Astrocyte (in vitro differentiated cells and primary cell): ENCODE measurements at places on chromosomes 6 and 20. TPM values are rescaled to one million over a fixed set of nuclear protein-coding genes. Genes with fewer than 3 reads are reported as not detected.
A peak's percentile ranks its signal among the peaks of the same experiment; 100 is the strongest.

Gene LYRM4
- 29.9 and 39.1 TPM in 2 replicates for total RNA-seq

Gene STK4
- total RNA-seq, result 32.9 and 41.4 TPM in 2 replicates

Gene PACSIN1
- total RNA-seq, result 0.32 and 0.46 TPM in 2 replicates

DNA sequence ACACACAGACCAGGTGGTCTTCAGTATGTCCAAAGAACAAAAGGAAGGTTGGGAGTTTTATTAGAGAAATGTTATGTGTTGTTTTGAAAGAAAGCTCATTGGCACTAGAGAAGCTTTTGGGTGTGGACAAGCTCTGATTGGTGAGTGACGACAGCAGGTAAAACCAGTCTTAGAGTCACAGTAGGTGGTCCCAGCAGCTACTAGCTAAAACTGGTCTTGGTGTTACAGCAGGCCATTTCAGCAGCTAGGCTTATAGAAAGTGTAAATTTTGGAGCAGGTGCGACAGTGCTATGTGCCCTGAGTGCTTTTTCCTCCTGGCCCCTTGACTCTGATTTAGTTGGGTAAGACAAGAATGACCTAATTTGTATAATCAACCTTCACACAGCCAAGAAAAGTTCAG lies 3.6 kb downstream of the CLDN20 start:
- DNase-seq, result no peak

GRCh38 chr6:164066766-164067165 lies 652.2 kb downstream of the QKI start:
- DNase-seq, result no peak

DNA sequence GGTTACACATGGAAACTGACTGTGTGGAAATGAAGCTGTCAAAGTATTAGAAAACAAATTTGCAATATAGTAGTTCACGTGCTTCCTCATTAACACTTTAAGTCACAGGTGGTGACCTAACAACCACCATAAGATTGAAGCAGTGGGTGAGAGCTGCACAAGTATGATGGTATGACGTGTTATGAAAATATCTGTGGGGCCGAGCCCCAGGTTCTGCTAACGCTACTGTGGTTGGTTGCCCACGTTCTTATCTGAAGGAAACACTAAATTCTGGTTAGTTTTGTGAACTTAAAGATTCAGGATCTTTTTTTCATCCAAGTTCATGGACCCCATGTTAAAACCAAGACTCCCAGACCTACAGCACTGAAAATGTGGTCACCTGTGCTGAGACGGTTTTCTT lies 243.0 kb upstream of the RIN2 start:
- no peak for DNase-seq

DNA sequence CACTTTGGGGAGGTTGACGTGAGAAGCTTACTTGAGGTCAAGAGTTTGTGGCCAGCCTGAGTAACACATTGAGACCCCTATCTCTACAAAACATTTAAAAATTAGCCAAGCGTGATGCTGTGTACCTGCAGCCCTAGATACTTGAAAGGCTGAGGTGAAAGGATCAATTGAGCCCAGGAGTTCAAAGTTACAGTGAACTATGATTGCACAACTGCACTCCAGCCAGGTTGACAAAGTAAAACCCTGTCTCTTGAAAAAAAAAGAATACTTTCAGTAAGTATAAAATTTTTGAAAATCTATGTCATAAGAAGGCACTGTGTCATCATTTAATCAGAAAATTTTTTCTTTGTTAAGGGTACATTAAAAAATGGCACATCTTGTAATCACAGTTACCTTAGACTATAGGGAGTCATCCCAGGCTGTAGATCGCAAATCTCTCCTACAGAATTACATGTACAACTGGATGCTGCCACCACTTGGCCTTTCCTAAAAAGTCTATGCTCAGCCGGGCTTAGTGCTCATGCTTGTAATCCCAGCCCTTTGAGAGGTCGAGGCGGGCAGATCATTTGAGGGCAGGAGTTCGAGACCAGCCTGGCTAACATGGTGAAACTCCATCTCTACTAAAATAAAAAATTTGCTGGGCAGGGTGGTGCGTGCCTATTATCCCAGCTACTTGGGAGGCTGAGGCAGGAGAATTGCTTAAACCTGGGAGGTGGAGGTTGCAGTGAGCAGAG lies 17.0 kb upstream of the MRS2 start:
- no peak for DNase-seq

- DNase-seq, result peak; percentile 75
Measured at GRCh38 chr6:24283043-24283985, 74.5 kb downstream of the DCDC2 start.

GRCh38 chr20:30488941-30489613 lies 768.4 kb upstream of the DEFB115 start:
- DNase-seq, result no peak

- DNase-seq, result no peak
Measured at GRCh38 chr6:168495636-168496035, 54.7 kb downstream of the SMOC2 start.

- no peak for DNase-seq
Measured at GRCh38 chr20:47600967-47601547, 99.4 kb downstream of the NCOA3 start.
